ENCODE measurements at places on chromosomes 3 and 15. TPM values are rescaled to one million over a fixed set of nuclear protein-coding genes. Genes with fewer than 3 reads are reported as not detected.

Gene PLEKHO2
- total RNA-seq, result 13.6 TPM

Gene TRIP4
- total RNA-seq, result 32.4 TPM

Gene SLC2A2
- 0.08 TPM for total RNA-seq

Gene MESP1
- total RNA-seq, result 10.5 TPM

GRCh38 chr3:138259126-138259525 lies 70.5 kb downstream of the NME9 start:
- DNase-seq, result no peak

DNA sequence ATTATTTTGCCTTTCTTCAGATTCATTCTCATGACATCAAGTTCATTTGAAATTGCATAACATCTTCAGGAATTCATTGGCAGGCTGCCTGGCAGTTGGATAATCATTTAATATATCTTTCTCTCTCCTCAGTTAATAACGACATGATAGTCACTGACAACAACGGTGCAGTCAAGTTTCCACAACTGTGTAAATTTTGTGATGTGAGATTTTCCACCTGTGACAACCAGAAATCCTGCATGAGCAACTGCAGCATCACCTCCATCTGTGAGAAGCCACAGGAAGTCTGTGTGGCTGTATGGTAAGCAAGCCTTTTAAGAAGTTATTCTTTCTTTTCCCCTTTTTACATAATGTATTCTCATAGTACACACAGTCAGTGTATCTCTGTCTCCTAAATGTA lies 38.2 kb downstream of the TGFBR2 start:
- DNase-seq, result peak; percentile 48

- peak; percentile 19 for DNase-seq
Measured at GRCh38 chr3:66762916-66763693, 235.0 kb upstream of the KBTBD8 start.

DNA sequence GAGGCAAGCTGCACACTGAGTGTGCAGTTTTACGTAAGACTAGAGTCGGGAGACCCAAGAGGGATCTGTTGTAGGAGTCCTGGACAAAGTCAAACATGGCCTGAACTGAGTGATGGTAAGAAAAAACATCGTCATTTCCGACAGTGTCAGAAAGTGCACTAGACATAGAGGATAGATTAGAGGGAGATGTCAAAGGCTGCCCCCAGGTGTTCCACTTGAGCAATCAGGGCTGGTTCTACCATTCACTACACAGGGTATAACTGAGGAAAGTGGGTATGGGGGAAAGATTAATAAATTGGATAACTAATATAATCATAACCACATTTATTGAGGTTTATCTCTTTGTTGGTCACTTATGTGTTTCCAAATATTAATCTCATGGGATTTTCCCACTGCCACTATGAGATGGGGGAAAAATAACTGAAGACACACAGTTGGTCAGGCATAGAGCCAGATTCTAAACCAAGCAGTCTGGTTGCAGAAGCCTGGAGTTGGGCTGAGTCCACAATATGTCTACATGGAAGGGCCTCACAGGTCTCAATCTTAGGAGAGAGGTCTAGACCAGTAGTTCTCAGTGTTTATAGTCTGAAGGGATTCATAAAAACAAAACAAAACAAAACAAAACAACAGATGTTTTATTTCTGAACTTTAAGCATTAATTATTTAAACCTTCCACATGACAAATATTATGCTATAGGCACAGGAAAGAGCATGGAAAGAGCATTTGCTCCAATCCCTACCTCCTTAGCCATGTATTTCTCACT lies 766.5 kb downstream of the NTRK3 start:
- DNase-seq, result no peak

DNA sequence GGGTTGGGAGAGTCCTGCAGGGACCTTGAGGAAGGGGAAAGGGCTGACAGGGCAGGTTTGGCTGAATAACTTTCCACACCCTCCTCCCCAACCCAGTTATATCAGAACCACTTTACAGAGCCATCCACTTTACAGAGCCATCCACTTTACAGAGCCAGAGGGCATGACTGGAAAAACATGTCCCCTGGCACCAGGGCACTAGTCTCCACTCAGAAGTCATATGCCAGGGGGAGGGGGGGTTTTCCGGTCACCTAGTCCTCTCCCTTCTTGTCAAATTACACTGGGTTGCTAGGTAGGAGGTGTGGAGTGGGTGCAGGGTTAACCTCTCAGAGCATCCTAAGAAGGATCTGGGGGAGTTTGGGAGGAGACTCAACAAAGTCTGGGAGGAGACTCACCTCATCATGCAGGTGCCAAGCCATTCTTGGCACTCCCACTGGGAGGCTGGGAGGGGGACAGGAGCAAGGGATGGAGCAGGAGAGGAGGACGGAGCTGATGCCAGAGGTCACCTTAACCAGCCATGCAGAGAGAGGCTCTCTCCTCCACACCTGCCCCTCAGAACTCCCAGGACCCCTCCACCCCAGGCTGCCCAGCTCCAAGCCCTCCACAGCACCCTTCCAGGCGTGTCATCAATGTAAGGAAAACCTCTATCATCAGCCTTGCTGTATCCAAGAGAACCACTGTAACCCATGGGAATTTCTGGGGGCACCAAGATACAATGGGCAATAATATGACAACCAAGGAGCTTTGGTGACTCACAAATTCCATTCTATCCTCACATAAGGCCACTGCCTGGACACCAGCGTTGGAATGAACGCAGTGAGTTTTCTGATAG lies 1.7 kb downstream of the LRRC2 start:
- DNase-seq, result no peak

GRCh38 chr3:48402281-48402732 lies 27.6 kb downstream of the PLXNB1 start:
- DNase-seq, result peak; percentile 50

- DNase-seq, result no peak
Measured at GRCh38 chr3:197592361-197593045, 36.7 kb upstream of the BDH1 start.

GRCh38 chr3:79467721-79468120 lies 300.1 kb downstream of the ROBO1 start:
- no peak for DNase-seq

- DNase-seq, result no peak
Measured at GRCh38 chr15:43828061-43828657, 1.4 kb downstream of the WDR76 start.

Gene SAMD7
- not detected for total RNA-seq

DNA sequence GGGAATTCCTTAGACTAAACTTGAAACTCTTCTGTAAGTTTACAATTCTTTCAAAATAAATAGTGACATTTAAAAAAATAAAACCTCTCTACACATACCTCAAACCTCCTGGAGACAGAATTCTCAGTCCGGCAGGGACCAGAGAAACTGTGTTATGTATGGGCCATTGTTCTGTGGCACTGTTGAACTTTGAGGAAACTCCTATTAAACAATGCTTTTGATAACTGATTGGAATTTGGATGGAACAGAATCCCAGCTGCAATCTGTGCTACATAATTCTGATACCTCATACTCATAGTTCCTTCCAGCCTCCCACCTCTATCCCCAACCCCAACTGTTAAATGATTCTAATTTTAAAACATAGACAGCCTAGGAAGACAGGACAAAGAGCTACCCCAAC lies 85.0 kb downstream of the TM4SF4 start:
- no peak for DNase-seq

Gene ENTPD3
- 0.22 TPM for total RNA-seq

GRCh38 chr3:173304182-173304800 lies 93.3 kb upstream of the NLGN1 start:
- DNase-seq, result no peak

DNA sequence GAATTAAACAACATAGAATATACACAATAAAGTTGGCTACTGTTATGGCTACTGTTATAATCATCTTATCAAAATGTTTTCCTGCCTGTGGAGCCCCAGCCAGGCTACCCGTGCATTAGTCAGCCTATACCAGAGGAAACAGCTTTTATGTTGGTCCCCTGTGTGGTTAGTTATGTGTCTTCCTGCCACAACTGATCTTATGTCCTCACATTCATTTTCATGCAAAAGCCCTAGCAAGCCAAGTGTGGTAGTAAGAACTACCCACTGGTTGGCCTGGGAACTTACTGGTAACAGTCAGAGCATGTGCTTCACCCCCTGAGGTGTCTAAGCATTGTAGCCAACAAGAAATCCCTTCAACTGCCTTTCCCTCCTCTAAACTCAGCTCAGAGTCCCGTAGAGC lies 21.8 kb downstream of the MGLL start:
- no peak for DNase-seq

DNA sequence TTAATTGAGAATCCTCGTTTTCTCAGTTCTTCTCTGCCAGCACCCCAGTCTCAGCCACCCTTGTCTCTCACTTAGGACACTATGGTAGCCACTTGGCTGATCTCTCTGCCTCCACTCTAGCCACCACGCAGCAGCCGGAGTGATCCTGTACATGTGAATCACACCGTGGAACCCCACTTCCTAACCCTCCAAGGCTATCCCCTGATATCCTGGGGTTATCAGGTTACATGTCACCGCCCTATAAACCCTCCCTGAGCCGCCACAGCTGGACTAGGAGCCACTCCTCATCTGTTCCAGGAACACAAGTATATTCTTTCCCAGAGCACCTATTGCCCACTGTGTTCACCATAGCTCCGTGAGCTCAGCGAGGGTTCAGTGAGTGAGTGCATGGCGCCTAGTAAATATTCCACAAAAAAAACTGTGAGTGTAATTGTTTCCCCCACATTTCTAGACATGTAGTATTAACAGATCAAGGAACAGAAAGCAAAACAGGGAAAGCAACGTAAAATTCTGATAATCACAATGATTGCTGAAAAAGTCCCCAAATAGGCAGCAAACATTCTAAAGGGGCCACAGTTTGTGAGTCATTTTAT lies 661 bp upstream of the PARP14 start:
- DNase-seq, result peak; percentile 53

GRCh38 chr3:116322750-116323375 lies 122.4 kb downstream of the LSAMP start:
- DNase-seq, result no peak

DNA sequence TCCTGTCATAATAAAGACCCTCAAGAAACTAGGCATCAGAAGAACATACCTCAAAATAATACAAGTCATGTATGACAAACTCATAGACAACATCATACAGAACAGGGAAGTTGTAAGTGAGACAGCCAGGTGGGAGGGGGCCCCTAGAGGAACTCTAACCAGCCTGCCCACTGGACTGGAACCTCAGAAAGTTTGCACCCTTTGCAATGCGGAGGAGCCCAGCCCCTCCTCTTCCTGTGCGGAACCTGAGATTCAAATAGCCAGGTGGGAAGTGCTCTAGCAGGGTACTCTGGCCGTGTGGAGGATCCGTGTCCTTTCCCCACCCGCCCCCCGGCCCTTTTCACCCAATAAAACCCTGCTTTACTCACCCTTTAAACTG lies 387.0 kb upstream of the CBLB start:
- no peak for DNase-seq

DNA sequence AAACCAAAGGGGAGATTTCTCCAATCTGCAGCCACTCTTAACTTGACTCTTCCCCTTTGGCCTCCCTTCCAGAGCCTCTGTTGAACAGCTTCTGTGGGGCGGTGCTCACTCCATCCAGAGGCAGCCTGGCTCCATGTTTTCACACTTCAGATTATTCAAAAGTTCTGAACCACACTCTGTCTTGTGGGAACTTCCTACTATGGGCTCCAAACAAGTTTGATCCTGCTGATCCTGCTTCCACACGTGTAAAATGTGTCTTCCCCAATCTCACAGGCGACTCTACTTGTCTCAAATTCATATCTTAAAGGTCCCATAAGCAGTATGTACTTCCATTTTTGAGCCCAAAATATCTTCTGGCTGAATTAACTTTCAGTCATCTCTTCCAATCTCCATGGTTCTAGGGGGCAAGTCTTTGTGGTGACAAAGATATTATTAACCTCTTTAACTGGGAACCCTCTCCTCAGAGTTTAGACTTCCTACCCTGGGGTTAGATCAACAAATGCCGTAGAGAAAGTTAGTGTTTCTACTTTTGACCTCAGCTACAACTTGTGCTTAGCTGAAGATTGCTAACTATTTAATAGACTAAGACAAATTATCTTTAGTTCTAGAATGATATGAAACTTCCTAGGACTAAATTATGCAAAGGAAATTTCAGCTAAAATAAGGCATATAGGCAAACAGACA lies 176.3 kb upstream of the BCL6 start:
- no peak for DNase-seq

GRCh38 chr15:33043636-33044035 lies 150.9 kb downstream of the FMN1 start:
- no peak for DNase-seq

DNA sequence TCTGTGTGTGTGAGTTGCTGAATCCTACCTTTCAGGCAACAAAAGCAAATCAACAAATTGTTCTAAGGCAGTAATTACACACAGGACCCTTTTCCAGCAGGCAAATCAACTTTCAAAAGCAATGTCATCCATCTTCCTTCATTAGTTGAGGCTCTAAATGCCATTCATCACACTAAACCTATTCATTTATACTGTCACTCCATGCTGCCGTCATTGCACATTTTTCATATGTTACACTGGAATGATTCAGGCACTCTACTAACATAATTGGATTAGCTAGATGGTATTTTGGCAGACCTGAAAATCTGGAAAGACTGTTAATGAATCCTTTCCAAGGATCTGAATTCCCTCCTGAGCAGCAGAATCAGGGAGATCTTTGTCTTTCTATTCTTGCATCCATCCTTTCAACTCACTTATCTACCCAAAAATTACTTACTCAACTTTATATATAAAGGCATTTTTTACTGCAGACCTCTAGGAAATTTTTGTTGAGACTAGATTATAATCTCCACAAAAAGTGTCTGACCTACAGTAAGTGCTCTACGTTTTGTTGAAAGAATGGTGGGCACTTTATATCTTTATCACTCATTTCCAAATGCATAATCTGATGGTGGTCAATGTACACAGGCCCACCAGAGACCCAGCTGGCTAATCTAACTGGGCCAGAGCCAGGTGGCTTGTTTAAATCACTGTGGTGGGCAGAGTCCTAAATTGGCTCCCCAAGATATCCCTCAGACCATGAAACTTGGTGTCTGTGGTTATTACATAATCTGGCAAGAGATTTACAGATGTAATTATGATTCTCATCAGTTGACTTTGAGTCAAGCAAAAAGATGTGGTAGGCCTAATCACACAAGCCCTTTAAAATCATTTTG lies 25.0 kb downstream of the MIX23 start:
- DNase-seq, result no peak

- DNase-seq, result no peak
Measured at GRCh38 chr3:111326144-111326995, 215.6 kb upstream of the CD96 start.

Gene ARL14
- total RNA-seq, result 17.6 TPM

GRCh38 chr15:98873441-98874218 lies 134.0 kb downstream of the PGPEP1L start:
- DNase-seq, result no peak

- no peak for DNase-seq
Measured at GRCh38 chr3:134675726-134676256, 25.0 kb upstream of the KY start.

DNA sequence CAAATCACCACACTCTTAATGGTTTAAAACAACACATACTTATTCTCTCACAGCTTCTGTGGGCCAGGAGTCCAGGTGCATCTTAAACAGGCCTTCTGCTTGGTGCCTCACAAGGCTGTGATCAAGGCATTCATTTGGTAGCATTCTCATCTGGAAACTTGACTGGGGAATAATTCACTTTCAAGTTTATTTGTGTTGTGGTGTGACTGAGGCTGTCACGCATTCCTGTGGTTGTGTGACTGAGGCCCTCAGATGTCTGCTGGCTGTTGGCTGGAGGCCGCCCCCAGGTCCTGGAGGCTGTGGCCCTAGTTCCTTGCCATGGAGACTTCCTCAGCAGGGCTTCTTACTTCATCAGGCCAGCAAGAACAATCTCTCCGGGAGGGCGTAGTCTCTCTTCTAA lies 16.9 kb upstream of the FAM3D start:
- DNase-seq, result no peak

All from colonic mucosa (tissue), 4 donors.